ENCODE measurements at places on chromosomes 16 and 17.

DNA sequence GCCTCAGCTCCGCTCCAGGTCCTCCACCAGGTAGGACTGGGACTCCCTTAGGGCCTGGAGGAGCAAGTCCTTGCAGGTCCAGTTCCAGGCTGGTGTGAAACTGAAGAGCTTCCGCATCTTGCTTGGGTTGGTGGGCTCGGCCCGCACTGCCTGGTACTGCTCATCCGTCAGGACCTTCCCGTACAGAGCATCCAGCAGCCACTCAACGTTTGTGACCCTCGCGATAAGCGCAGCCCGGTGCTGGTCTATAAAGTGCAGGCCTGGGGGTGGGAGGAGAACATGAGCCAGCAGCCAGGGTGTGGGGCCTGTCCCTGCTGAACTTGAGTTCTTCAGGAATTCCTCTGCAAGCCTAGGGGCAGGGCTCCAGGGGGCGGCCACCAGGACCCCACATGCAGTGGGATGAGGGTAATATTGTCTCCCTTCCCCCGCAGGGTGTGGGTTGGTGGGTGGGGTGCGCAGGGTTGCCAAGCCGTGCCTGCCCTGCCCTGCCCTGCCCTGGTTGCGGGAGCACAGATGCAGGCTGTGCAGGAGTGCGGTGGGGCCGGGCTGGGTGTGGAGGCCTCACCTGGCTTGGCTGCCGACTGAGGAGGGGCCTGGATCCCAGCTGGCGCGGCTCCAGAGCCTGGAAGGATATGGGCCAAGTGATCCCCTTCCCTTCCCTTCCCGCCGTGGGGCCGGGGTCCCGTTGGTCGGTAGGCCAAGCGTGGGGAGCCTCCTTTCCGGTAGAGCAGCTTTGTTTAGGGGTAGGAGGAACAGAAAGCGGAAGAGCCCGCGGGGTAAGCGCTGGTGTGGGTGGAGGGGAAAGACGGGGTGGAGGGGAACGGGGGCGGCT is 762 bp downstream of the PYCARD start:
- no peak for DNase-seq

DNA sequence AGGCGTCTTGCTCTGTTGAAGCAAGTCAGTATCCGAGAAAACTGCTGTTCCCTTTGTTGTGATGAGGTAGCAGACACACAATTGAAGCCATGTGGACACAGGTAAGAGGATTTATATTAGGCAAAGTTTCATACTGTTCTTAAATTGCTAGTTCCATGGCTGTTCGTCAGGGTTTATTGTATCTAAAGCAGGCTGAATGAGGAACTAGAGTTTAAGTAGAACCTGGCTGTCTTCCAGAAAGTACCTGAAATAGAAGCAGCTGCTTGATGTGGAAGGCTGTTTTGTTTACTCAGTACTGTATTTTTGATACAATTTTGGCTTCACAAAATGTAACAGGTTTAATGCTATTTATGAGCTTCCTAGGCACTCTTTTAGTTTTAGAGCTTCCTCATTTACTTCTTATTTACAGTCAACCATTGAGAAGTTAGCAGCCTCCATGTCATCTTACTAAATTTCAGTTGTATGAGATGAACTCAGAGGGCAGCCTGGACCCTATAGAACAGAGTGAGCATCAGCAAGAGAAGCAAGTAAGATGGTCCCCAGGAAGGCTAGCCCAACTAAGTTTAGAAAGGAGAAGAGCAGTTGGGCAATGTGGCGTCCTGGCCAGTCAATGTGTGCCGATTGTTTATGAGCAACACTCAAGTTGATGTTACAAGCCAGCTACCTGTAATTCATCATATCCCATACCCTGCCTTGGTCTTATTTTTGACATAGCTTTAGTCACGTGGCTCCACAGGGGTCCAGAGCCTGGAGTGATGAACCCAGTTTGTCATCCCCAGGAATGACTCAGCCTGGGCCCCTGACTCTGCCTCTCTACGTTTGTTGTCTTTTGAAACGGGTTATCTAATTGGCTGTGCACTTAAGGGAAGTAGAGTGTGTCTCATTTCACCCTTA is 9.7 kb upstream of the ARL2BP start:
- DNase-seq, result no peak

DNA sequence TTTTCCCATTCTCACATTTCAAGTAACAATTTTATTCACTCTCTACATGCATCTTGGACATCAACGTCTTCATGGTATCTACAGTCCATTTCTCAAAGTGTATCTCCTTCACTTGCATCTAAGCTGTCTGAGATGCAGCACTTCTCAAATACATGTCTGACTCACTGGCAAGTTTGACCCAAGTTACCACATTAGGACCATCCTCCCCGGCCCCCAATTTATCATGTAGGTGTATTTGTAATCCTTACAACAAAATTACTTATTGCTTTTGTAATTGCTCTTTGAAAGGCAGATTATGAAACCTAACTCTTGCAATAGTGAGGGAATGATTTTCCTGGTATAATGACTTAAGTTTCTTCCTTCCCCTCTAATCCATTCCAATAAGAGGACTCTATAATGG is 28.9 kb upstream of the ULK2 start:
- DNase-seq, result no peak

DNA sequence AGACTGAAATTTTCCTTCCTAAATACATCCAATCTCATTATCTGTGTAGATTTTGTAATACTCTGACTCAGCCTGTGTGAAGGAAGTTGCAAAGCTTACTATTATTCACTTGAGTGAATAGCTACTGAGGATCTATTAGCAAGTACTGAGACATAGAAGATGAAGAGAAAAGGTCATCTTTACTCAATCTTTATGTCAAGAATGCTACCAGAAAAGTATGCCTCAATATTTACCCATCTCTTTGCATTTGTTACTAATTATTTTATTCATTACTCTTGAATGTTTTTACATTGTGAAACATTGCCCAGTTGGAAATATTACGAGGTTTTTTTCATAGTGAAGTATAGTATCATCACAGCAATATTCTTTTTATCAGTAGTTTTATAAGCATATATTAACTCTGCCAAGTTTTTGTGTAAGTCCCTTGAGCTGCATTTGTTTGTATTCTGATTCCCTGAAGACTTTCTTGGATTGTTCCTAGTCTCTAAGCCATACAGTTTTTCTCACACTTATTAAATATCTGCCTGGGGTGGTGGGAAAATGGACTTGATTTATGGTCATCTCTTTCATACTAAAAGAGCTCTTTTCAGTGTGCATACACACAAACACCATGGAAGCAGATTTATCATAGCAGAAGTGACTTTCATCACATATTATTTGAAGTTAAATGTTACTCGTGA is 110.4 kb downstream of the MRTFB start:
- DNase-seq, result no peak

GRCh38 chr17:80005360-80006338 is 30.0 kb downstream of the TBC1D16 start:
- peak; percentile 24 for DNase-seq

DNA sequence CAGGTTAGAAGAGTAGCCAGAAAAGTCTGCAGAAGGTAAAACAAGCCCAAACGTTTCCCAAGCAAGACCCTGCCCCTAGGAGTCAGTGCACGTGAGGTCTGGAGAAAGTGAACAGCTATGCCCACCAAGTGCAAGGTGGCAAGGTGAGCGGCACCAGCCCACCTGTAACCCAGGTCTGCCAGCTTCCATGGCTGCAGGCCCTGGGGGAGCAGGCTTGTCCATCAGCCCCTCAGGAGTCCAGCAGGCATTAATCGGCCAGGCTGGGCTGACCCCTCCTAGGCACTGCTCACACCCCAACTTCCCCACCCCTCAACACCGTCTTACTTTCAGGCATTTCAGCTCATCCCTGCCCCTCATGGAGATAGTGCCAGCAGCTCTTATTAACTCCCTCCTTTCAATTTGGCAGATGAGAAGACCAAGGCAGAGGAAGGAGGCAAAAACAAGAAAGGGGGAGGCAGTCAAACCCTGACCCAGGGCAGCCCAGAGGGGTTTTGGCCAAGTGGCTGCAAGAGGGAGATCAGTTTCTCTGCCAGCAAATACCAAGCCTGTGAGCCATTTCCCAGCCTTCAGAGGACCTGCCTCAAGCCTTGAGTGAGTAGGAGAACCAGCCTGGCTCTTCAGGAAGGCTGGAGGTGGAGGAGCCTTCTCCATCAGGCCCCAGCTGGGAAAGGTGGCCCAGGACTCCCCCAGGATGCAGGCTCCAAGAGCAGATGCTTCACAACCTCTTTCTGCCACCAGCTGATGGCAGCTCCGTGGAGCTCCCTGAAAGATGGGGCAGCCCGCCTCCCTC is 14.7 kb downstream of the BEAN1 start:
- no peak for DNase-seq

- no peak for DNase-seq
Measured at GRCh38 chr16:64168371-64168770, 953.5 kb downstream of the CDH11 start.

- no peak for DNase-seq
Measured at GRCh38 chr17:57940653-57941329, 14.4 kb downstream of the CUEDC1 start.

DNA sequence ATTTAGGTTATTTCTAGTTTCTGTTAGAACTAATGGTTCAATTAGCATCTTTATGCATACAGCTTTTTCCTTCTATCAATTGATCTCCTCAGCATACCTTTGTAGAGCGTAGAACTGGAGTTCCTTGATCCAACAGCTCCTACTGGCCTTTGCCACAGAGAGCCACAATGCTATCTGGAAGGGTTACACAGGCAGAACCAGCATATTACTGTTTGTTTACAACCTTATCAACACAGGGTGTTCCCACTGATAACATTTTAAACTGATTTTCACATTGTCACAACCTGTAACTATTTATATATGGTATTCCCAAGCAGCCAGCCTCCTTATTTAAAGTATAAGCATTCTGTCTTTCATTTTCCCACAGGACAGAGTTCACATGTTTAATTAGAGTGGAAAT is 382.2 kb downstream of the MAF start:
- DNase-seq, result no peak

- no peak for DNase-seq
Measured at GRCh38 chr17:79338152-79338551, 263.5 kb downstream of the ENGASE start.

DNA sequence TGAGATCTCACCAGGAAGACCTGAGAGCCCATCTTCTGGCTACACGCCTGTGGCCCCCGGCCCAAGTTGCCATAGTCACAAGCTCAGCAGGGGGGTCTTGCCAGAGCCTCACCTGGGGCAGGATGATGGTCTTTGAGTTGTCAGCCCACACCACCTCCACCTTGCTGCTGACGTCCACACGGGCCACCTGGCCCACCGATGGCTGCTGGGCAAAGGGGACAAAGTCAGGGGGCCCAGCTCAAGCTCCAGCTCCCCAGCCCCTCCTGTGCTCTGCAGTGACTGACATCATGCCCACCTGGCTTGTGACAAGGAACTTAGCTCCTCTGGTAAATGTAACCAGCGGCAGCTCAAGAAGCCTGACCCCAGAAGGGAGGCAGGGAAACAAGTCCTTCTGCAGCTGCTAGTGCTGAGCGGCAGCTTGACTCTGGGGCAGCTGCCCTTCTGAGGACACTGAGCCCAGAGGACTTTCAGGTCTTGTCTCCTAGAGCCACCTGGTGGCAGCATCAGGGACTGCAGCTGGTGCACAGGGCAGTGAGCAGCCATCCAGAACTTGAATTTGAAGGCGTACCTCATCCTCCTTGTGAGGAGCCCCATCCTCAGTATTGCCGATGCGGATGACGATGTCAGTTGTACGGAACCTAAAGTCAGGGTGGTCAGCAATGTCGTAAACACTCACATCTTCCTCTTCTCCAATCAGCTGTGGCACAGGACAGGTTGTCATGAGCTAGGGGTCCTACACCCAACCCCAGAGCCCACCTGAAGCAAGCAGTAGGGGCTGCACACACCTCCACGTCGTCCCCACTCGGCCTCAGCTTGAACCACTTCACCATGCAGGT is 13.5 kb downstream of the SPHK1 start:
- peak; percentile 14 for DNase-seq

DNA sequence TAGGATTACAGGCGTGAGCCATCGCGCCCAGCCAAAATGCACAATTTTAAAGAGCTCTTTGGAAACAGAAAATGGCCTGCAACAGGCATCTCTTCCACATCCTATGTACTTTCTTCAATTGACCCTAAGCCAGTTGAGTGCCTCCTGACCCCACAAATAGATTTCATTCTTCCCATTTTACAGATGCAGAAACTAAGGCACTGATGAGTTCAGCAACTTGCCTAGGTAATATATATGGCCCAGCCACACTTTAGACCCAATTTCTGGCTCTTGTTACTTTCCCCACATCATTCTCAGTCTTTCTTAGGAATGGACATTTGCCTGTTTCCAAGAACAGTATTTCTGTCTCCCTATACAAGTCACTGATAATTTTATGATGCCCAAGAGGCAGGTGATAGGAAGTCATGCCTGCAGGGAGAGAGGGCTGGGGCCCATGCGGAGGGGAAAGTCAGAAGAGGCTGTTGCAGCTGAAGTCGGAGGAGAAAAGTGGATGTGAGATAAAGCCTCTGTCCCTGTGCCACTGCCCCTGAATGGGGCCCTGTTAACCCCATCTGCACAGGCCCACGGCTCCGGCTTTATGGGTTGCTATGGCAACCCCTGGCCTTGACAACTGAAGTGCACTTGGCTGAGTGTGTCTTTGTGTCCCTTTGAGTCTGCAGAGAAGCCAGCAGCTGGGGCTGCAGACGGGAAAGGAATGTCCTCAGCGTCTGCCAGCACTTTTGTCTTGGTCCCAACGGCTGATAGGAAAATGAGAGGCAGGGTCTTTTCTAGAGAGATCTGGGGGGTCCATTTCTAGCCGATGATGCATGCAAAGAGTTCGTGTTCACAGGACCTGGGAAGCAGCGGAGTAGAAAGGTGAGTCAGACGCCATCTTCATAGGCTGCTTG is 45.9 kb downstream of the ABAT start:
- DNase-seq, result no peak

DNA sequence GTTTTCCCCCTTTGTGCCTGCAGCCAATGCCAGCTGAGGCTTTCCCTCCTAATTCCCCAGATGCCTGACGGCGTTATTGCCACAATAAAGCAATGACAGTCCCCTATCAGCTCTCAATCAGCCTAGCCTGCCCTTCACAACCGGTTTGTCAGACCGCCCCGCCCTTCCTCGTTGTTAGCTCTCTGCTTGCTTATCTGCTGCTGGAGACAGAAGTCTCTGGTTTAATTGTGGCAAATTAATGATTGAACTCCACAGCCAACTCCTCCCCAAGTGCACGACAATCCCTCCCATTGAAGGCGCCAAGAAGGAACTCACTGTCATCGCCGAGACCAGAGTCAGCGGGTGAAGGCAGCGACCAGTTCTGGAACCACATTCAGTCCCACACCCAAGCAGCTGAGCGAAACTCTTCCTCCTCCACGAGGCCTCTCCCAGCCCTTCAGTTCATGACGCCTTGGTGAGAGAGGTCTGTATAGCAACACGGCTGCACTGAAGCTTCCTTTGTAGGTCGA is 474.4 kb downstream of the SLC39A11 start:
- DNase-seq, result no peak

DNA sequence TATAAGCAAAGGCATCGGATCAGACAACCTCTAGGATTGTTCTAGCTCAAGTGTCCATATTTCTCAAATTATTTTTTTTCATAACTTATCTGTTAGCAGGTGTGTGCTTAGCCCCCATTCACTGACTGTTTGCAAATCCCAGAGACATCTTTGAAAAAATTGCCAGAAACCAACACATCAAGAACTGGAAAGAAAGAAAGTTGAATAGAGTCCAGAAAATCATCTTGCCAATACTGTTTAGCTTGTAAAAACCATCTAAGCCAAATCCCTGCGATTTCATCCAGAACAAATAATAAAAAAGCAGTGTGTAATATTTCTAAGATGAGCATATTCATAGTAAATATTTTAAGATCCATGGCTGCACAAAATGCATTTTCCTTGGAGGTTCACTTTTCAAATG is 64.5 kb downstream of the WSCD1 start:
- DNase-seq, result no peak

- no peak for DNase-seq
Measured at GRCh38 chr17:38719943-38720641, 10.0 kb upstream of the CISD3 start.

All from KG1 (cell line).